Suppressor macrophage treated with lipopolysaccharide for 4 hours (primary cell): ENCODE measurements at places on chromosomes 7 and 10.

- DNase-seq = peak; percentile 44
Observed at GRCh38 chr10:79400146-79401004, 45.0 kb downstream of the ZCCHC24 start.

DNA sequence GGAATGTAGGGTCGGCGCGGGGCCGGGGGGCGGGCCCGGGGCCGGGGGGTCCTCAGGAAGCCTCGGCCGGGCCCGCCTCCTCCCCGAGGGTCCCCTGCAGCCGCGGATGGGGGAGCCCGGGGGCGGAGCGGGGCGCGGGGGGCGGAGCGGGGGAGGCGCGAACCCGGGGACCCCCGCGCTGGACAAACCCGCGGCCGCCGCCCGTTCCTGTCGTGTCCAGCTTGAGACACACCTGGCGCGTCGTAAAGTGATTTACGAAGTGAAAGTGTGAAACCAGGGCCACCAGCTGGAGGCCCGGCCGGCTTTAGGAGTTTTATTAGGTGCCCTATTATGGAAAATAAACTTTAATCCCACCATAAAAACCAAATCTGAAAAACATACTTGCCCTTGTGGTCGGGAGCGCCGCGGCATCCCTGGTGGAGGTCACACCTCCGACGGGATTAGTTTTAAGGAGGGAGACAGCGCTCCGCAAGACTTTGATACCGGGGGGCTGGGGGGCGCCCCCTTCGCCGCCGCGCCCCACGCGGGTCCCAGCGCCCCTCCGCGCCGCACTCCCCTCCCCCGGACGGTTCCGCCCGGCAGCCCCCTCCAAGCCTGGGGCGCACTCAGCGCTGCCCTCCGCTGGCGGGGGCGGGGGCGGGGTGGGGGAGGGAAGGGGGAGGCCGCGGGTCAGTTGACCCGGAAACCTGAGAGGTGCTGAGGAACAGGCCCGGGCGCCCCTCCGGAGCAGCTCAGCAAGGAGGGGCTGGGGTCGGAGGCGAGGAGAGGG lies 10.3 kb downstream of the MNX1 start:
- DNase-seq = no peak

DNA sequence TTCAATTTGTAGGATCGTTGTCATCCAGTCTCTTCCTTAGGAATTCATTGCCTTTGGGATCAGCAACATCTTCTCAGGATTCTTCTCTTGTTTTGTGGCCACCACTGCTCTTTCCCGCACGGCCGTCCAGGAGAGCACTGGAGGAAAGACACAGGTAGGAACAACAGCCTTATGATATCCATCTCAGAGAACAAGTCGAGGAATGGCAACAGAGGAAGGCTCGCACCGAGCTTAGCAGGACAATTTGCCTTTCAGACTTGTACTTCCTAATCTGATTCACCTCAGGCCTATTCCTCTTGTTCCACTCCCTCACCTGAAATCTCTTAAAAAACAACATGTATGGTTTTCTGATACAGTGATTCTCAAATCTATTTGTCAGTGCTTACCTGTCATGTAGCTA lies 29.5 kb downstream of the SLC26A4 start:
- DNase-seq = no peak

- no peak for DNase-seq
Observed at GRCh38 chr10:75000748-75001321, 110.6 kb upstream of the SAMD8 start.

GRCh38 chr7:130904792-130905191 lies 170.8 kb upstream of the KLF14 start:
- DNase-seq = no peak

DNA sequence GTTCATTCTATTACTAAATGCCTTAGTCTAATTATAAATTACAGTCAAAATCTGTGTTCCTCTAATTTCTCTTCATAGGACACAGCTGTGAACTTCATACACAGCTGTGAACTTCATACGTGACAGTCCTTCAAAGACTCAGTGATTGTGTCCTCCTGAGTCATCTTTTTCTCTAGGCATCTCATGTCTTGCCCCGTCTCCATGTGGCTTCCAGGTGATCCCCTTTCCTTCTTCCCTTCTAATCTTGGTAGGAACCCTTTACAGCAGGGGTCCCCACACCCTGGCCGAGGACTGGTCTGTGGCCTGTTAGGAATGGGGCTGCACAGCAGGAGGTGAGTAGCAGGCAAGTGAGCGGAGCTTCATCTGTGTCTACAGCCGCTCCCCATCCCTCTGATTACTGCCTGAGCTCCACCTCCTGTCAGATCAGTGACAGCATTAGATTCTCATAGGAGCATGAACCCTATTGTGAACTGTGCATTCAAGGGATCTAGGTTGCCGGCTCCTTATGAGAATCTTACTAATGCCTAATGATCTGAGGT lies 14.0 kb upstream of the EIF5AL1 start:
- DNase-seq = no peak

GRCh38 chr10:124508070-124508667 lies 46.5 kb downstream of the LHPP start:
- no peak for DNase-seq

- no peak for DNase-seq
Observed at GRCh38 chr7:87144173-87144657, 8.0 kb upstream of the DMTF1 start.

- no peak for DNase-seq
Observed at GRCh38 chr7:107370816-107371215, 99.0 kb upstream of the GPR22 start.

DNA sequence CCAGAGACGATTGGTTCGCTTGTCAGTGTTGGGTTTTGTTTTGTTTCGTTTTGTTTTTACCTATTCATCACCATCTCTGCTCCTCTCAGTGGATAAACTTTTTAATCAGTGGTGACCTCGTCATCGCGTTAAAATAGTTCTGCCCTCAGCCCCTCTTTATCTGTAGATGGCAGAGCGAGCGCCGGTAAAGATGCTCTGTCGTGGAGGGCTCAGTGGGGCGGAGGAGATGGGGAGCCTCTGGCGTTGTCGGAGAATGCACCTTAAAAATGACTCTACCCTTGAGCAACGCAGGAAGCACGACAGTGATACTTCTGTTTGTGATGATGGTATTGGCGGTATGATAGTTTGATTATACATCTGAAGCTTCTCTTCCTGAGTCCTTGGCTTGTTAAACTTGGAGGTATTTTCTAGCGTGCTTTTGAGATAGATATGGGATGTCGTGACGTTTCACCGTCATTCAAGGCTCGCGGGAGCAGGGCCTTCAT lies 554 bp downstream of the CSGALNACT2 start:
- DNase-seq = peak; percentile 50

GRCh38 chr7:75559355-75559975 lies 67.3 kb downstream of the SPDYE5 start:
- no peak for DNase-seq

GRCh38 chr7:118151671-118152070 lies 32.3 kb upstream of the LSM8 start:
- no peak for DNase-seq

GRCh38 chr7:152854386-152854785 lies 94.8 kb downstream of the ACTR3B start:
- DNase-seq = no peak

DNA sequence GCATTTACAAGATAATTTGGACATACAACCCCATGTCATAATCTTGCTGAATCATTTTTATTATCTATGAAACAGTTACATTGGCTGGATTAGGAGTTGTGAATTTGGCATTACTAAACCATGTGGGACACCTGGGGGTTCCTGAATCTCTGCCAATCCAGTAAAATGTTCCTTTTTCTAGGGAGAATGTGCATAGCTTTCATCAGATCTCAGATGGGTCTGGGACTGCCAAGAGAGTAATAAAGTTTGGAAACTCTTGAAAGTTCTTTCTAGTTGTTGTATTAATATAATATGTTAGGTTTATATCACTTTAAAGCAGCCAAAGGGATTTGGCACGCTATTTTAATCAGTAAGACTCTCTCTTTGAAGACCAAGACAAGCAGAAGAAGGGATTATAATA lies 62.7 kb downstream of the SEMA3E start:
- DNase-seq = no peak

- no peak for DNase-seq
Observed at GRCh38 chr7:30764030-30764975, 6.9 kb upstream of the MINDY4 start.

DNA sequence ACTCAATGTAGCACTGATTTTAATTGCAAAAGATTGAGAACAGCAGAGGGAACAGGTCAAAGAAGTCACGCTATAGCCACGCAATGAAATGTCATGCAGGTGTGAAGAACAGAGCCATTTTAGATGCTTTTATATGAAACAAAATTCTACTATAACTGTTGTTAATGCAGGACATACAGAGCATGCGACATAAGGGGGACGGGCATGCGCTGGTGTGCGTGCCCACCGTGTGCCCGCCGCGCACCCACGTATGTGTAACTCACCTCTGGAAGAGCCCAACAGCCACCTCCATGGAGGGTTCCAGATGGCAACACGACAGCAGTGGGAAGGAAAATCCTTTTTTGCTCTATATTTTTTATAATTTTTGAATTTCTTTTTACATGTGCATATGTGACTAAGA lies 410.0 kb upstream of the RNF32 start:
- no peak for DNase-seq

- DNase-seq = no peak
Observed at GRCh38 chr7:99196536-99197258, 11.2 kb downstream of the KPNA7 start.

GRCh38 chr7:74575083-74575784 lies 82.3 kb upstream of the GTF2I start:
- DNase-seq = no peak

GRCh38 chr7:29080803-29081202 lies 65.5 kb downstream of the CPVL start:
- DNase-seq = peak; percentile 15

DNA sequence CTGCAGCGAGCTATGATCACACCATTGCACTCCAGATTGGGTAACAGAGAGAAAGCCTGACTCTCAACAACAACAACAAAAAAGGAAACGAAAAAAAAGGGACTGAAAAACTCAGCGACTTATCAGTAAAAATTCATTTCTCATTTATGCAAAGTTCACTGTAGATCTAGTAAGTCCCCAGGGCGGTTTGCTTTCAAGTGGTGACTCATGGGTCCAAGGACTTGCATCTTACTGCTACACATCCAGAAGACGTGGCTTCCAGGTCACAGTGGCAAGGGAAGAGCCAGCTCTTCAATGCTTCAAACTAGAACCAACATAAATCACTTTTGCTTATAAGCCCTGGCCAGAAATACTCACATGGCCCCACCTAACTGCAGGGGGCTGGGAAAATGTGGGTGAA lies 178.3 kb upstream of the AUTS2 start:
- no peak for DNase-seq

DNA sequence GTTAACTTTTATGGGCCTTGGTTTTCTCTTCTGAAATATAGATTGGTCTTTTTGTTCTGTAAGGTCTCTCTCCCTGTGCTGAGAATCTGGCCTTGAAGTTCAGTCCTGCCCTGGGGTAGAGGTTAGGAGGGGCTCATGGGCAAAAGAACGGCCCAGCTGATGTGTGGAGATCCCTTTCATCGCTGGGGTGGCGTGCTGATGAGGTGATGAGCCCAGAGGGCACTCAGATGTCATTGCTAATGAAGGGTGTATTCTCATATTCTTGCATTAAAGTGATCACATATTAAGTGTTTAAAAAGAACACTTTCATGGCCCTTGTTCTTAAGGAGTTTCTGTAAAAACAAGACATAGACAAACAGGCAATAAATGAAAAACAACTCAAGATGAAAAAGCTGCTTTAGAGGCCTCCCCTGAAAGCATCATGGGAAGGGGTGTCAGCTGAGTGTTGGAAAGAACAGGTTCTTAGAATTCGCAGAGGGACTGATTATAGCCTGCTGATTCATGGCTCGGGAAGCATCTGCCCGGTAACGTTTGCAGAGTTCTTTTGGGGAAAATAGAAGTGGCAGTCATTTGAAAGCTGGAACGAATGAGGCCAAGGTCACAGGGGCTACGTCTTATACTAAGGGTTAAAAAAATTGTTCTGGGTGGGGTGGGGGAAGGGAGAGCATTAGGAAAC lies 72.5 kb upstream of the GPR158 start:
- DNase-seq = no peak

DNA sequence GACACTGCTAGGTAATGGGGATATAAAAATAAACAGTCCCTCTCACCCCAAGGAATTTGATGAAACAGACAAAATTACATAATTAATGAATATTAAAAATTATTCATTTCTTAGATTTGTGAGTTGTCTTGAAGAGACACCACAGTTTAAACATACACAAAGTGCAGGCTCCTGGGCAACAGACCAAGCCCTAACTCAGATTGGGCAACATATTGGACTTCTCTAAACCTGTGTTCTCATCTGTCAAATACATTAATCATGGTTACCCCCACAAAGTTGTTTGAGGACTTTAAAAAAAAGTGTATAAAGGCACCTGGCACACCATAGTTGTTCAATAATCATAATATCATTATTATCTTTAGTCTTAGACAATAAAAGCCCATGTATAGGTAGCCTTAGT lies 62.5 kb upstream of the CAPZA2 start:
- no peak for DNase-seq

GRCh38 chr7:39269034-39269433 lies 291.3 kb downstream of the POU6F2 start:
- no peak for DNase-seq

GRCh38 chr7:140036224-140036962 lies 26.4 kb downstream of the PARP12 start:
- DNase-seq = peak; percentile 50

GRCh38 chr7:69823151-69823744 lies 225.0 kb downstream of the AUTS2 start:
- no peak for DNase-seq

GRCh38 chr7:156158693-156159092 lies 346.4 kb upstream of the SHH start:
- no peak for DNase-seq

- DNase-seq = peak; percentile 70
Observed at GRCh38 chr7:16801111-16801542, 3.7 kb downstream of the AGR2 start.

DNA sequence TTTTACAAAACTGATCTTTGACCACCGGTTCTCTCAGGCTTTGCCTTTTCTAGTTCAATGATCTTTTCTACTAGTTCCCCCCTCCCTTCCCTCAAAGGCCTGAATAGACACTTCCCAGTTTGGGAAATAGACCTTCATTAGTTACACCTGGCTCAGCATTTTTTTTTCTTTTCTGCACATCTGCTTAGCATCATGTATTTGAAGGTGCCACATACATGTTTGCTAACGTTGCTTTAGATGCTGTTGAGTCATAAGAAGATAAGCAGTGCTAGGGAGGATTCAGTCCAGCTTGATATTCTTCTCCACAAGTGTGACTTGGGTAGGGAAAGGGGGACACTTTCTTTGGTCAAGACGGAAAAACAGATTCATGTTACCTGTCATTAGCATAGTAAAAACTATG lies 78.3 kb downstream of the BICC1 start:
- no peak for DNase-seq

GRCh38 chr7:78125884-78126283 lies 327.3 kb downstream of the PHTF2 start:
- no peak for DNase-seq
